ENCODE measurements at places on chromosomes 5 and 9.

- DNase-seq: no peak
These were observed 67.4 kb upstream of the DMRTA1 start for GRCh38 chr9:22379272-22379671.

GRCh38 chr5:125103459-125103858 lies 357.0 kb upstream of the ZNF608 start:
- no peak for DNase-seq

- no peak for DNase-seq
These were observed 151.8 kb upstream of the TLX3 start for GRCh38 chr5:171157276-171157675.

DNA sequence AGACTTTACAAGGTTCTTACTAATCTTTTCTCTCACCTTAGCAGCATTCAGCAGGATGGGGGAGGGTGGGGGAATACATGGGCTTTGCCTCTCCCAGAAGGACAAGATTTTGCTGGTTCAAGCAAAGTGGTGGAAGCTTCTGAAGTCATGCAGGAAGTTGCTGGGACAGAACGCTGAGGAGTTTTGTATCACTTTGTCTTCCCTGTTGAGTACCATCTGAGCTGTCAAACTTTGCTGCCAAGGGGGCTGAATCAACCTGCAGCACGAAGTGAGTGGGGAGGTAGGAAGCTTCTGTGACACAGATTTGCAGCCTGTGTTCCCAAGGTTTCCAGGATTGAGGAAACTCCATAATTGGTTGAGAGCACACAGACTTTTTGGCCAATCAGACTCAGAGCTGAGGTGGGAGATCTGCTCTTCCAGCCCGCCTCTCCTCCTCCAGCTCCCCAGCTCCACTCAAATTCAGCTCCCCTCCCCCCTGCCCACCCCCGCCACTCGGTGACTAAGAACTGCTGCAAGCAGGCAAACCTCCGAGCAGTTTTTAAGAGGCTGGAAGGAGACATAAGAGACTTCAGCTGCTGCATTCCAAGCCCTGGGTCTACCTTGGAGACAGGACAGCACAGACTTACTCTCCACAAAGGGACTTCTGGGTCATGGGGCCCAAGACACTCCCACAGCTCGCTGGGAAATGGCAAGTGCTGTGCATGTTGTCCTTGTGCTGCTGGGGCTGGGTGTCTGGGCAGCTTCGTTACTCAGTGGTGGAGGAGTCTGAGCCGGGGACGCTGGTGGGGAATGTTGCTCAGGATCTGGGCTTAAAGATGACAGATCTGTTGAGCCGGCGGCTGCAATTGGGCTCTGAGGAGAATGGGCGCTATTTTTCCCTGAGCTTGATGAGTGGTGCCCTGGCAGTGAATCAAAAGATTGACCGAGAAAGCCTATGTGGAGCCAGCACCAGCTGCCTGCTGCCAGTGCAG lies at the start of gene PCDHGC5:
Gene PCDHGC5, plus strand, starts transcription at position 491 of the 971 bp plus-strand sequence. Its CDS starts 160 bp downstream, at position 651.
- DNase-seq: no peak

GRCh38 chr5:68519143-68519542 lies 303.6 kb downstream of the PIK3R1 start:
- no peak for DNase-seq

DNA sequence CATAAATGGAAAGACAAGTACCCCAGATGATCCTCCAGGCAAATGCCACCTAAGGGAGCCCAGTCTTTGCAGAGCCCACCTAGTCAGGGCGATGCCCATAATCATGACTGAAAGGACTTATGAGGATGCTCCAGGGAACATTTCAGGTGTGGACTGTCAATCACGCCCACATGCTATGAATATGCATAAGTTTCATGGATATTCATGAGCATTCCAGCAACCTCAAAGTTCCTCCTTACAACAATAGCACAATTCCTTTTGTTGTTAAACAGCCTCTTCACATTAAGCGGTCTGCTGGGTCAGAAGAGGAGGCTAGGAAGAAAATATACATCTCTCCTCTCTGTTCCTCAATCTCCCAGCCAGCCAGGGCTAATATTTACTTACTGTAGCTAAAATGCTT lies 161.6 kb downstream of the C5orf15 start:
- DNase-seq: no peak

DNA sequence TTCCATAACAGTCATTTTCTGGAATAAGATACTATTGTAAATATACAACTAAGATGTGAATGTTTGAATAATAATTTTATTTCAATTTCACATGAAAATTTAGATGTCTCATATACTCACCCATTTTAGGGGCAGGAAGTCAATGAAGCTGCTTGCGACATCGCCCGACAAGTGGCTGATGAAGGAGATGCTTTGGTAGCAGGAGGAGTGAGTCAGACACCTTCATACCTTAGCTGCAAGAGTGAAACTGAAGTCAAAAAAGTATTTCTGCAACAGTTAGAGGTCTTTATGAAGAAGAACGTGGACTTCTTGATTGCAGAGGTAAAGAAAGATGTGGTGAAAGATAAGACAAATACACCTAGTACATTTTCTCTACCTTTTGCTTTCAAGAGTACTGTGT lies 8.6 kb downstream of the BHMT start:
- no peak for DNase-seq

DNA sequence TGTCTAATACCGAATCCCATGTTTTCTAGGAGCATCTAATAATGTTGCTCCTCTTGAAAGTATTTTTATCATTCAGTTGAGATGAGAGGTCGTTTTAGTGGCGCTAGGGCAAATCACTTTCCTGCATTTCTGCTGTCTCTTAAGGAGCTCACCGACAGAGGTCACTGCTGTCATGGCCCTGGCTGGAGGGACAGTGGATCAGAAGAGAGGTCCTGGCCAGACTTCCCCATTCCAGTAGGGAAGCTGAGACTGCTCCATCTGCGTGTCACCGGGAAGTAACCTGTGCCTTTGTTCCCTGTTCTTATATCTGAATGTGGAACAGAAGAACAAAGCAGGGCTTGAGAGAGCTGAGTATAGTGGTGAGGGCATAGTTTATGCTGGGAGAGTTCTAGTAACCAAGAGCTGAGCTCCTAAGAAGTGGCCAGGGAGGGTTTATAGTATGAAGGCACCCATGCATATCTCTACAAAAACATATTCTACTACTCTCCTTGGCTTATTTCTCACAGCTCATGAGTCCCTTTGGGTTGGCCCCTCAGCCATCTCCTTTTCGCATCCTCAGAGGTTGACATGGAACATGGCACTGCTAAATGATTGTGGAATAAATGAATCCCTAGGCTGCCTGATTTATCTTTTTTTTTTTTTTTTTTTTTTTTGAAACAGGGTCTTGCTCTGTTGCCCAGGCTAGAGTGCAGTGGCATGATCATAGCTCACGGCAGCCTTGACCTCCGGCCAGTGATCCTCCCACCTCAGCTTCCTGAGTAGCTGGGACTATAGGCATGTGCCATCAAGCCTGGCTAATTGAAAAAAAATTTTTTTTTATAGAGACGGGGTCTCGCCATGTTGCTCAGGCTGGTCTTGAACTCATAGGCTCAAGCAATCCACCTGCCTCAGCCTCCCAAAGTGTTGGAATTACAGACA lies 27.2 kb downstream of the ATP6V0E1 start:
- DNase-seq: no peak

DNA sequence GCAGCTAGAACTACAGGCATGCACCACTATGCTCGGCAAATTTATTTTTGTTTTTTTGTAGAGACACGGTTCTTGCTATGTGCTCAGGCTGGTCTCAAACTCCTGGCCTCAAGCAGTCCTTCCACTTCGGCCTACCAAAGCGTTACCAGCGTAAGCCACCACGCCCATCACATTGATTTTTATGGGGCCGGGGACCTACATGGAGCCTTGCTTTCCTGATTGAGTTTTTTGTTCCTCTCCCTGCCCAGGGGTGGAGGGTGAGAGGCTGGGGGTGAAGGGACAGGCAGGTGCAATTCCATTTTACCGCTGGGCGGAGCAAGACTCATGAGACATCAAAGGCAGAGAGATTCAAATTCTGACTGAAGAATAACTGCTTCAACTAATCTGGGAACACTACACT lies 1.9 kb downstream of the ALDH1B1 start:
- no peak for DNase-seq

DNA sequence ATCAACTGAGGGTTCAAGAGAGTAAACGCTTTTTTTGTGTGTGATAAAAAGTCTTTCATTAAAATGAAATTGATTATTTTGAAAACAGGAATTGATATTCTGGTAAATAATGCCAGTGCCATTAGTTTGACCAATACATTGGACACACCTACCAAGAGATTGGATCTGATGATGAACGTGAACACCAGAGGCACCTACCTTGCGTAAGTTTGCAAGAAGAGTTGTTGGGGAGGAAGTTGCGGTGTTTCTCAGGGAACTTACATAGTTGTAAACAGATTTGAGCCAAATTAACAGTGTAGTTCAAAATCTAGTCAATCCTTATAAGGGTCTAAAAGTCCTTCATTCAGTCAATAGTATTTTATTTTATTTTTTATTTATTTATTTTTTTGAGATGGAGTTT lies 28.9 kb downstream of the HSDL2 start:
- DNase-seq: no peak

- DNase-seq: no peak
These were observed 15.2 kb downstream of the LIFR start for GRCh38 chr5:38541174-38541725.

- no peak for DNase-seq
These were observed 469.5 kb upstream of the PIK3R1 start for GRCh38 chr5:67746103-67746502.

GRCh38 chr5:32022638-32023037 lies 151.5 kb downstream of the GOLPH3 start:
- DNase-seq: no peak

DNA sequence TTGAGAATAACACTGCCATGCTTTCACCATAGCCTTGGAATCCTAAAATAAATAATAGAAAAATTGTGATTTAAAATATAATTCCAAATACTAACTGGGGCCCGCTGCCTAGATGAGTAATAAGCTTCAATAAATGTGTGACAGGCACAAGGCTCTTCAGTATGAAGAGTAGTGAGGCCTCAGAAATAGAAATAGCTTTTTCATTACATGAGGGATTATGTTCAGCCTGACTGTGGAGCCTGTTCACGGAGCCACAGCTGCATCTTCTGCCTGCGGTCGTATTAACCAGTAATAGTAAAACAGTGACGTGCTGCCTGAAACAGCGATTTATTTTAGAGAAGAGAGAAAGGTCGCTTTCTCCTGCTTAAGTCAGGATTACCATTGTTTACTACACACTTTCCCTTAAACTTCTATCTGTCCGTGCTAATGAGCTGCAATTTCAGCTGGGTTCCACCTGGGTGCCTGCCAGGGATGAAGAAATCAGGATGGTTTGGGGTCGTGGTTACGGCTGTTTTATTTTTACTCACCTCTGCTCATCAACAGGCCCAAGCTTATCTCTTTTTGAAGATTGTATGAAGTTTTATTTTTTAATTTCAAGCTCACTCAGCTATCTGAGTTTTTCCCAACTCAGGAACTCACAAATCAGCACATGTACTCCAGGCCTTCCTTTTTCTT lies 284.9 kb upstream of the WWC1 start:
- DNase-seq: no peak

- no peak for DNase-seq
These were observed 20.1 kb upstream of the NSMF start for GRCh38 chr9:137478962-137479861.

- no peak for DNase-seq
These were observed 151.1 kb downstream of the ESM1 start for GRCh38 chr5:54834121-54834842.

- no peak for DNase-seq
These were observed 207.0 kb downstream of the MEF2C start for GRCh38 chr5:88675708-88676636.

DNA sequence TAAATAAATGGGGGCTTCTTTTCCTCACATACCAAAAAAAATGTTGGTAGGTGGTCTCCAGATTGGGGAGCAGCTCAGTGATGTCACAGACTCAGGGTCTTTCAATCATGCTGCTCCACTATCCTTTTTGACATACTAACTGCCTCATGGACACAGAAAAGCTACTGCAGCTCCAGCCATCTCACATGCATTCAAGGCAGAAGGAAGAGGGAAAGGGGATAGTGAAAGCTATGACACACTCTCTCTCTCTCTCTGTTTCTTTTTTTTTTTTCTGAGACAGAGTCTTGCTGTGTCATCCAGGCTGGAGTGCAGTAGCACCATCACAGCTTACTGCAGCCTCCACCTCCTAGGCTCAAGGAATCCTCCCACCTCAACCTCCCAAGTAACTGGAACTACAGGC lies 7.9 kb upstream of the ADGRD2 start:
- DNase-seq: no peak

DNA sequence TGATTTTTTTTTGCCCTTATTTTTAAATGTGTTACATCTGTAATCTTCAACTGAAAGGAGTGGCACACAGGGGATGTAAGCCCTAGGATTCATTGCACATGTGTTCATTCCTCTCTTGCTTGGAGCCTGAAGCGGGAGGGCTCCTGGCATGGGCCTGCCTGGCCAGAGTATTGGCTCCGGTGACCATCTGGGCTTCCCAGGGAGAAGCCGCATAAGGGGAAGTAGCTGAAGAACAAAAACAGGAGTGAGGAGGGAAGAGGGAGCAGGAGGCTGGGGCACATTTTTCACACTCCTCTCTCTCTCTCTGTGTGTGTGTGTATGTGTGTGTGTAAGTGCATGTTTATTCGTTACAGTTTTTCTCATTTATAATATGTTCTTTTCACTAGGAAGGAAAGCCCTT lies 269.9 kb downstream of the PRR16 start:
- no peak for DNase-seq

DNA sequence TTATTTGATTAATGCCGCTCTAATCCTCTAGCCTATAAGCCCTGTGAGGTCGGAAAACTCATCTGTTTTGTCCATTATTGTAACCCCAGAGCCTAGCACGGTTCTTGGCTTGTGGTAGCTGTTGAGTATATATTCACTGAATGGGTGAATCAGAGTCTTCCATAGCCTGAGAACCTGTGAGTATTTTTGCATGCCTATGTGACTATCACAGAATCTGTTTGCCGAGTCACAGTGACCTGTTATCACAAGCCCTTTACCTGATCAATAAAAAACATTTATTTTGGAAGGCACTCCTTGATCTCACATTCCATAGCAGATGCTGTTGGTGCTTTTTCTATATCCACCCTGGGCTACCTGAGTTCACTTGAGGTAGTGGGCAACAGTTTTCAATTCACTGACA lies 125.0 kb upstream of the STC2 start:
- DNase-seq: no peak

DNA sequence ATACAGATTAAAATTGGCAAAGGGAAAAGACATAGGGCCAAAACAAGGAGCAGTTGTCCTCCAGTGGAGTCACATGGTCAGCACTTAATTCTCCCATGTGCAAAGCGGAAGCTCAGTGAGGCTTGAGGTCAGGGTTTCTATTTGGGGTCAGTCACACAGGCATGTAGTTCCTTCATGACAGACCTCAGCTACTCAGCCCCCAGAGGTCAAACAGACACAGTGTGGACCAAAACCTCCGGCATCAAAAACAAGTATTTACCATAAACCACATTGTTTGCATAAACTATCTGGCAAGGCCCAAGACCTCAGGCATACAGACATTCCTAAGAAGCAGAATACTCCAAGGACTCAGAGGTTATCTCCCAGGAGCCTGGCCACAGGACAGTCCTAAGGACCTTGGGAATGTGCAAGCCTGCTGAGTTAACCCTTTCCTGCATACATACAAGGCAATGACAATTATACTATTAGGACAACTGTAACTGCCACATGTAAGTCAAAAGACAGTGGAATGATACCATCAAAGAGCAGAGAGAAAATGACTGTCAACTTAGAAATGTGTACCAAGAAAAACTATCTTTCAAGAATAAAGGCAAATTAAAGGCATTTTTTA lies 28.7 kb upstream of the FNIP1 start:
- DNase-seq: no peak

- no peak for DNase-seq
These were observed 94.2 kb downstream of the ADAMTS19 start for GRCh38 chr5:129554134-129554904.
